ENCODE measurements at places on chromosomes 6 and 20.

DNA sequence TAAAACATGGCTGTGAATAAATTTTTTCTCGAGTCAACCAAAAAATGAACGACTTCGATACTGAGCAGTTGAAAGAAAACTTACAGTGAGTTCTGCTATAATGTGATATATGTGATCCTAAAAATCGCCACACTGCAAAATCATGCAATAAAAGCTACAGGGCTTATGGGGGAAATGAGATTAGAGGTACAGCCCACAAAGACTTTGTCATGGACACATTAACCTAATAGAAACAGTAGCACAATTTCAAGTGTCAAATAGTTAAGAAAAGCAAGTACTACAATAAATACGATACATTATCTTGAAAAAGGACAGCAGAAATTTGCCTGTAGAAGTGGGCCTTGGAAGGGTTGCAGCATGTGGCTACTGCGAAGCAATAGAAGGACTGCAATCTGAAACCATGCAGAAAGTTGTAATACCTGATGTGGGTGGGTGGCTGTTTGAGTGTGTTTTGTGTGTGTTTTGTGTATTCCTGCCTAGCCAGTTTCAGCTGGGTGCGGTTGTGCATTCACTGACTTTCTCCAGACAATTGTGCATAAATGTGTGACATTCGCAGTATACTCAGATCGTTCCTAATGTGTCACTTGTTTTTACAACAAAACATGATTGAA, 79.1 kb downstream of the RPP40 start:
- DNase-seq, result no peak

DNA sequence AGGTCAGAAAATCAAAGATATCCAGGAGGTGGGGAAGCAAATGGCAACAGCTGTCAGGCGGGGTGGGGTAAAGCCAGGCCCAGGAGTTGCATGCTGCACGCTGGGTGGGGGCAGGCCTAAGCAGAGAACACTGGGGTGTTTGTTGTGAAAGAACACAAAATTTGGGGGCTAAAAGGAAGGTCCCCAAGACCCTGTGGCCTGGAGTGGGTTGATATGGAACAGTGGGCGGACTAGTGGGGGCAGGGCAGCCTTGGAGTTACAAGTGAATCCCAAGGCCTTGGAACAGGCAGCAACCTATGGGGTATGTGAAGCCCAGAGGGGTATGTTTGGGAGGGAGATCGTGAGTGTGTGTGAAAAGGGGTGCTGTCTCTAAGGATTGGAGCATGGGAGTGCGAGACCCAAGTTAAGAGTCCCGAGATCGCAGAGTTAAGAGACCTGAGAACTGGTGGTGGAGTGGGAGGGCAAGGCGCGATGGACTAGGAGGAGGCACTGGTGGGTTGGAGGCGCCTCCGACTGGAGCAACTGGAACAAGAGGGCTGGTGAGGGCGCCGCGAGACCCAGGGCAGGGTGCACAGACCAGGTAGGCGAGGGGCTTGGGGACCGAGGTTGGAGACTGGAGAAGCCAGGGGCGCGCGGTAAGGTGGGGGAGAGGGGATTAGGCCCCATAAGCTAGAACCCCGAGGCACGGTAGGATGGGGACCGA, 658 bp downstream of the CUL7 start:
- DNase-seq, result no peak

DNA sequence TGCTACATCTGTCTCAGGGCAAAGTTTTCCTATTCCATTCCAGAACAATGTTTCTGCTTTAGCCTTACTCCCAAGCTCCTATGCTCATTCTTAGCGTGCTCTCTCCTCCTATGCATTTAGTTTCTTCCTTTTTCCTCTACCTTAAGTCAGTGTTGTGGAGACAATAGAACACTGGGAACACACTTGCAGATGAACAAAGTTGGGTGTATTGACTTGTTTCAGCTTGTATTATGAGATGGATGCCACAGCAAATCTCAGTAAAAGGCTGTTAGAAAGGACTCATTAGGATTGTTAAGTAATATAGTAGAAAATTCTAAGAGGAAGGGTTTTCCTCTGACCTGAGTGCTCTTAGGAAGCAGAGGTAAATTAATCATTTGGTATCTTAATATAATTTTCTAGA, 48.4 kb downstream of the BMP5 start:
- DNase-seq, result no peak

DNA sequence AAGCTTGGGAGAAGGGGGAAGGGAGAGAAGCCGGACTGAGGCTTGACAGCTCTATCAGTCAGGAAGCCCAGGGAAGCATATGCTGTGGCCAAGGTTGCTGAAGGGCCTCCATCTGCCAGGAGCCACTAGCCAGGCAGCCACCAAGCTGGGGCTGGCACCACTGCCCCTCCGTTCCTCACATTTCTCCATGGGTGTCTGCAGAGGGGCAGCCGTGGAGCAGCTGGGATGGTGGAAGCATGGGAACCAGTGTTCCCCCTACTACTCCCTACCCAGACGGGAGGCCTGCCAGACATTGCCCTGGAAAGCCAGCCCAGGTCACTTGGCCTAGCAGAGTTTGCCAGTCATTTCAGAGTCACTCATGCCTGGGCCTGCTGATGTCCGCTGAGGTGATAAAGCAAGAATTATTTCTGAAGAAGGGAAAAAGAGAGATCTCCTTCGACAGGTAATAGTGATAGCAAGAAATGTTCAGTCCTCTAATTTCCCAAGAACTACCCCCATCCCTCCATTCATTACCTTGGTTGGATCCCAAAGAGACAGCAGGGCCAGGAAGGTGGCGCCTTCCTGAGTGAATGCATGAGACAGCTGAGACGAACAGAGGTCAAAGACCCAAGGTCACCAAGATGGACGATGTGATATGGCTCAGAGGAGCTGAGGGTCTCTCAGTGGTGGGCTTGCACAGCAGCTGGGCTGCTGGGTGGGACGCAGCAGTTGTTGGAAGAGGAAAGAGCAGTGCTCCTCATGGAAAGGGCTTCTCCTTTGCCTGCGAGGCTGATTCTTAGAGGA, 21.9 kb downstream of the SNPH start:
- DNase-seq, result no peak

DNA sequence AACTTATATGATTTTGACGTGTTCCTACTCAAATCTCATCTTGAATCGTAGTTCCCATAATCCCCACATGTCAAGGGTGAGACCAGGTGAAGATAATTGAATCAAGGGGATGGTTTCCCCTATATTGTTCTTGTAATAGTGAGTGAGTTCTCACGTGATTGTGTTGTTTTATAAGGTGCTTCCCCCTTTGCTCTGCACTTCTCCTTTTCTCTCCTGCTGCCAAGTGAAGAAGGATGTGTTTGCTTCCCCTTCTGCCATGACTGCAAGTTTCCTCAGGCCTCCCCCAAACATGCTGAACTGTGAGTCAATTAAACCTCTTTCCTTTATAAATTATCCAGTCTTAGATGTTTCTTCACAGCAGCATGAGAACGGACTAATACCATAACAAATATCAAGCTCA, 83.2 kb downstream of the MANEA start:
- no peak for DNase-seq

DNA sequence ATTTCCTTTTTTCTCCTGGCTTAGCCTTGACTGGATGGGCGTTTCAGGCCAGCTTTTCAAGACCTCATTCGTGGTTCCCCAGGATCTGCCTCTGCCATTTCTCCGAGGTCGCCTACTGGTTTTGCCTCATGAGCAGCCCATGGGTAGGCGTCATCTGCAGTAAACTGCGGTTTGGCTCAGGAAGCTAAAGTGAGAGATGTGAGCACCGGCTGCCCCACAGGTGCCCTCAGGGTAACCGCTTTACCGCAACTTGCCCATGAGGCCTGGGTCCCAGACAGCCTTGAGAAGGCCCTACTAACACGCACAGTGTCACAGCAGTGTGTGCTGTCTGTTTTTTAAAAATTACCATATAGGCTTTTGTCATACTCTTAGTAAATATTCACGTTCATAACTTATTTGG, 53.4 kb upstream of the TBXT start:
- DNase-seq, result peak; percentile 40

GRCh38 chr6:79536585-79536953, 661 bp downstream of the LCA5 start:
- no peak for DNase-seq

GRCh38 chr20:21179757-21180156, 53.9 kb downstream of the KIZ start:
- DNase-seq, result no peak

DNA sequence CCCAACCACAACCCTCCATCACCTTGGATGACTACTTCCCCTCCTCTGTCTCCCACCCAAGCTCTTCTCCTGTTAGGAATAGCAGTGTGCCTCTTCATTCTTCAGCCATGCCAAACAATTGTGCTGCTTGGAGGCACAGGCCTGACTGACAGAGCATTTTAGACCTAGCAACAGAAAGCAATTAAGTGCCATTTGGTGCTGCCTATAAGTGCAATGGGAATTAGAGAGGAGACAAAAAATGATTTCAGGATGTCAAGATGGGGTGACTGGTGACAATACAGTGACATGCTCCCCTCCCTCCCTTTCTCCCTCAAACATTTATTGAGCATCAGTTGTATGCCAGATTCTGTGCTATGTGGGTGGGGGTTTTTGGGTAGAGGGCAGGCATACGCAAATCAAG, 322.6 kb upstream of the MOCS1 start:
- DNase-seq, result no peak

DNA sequence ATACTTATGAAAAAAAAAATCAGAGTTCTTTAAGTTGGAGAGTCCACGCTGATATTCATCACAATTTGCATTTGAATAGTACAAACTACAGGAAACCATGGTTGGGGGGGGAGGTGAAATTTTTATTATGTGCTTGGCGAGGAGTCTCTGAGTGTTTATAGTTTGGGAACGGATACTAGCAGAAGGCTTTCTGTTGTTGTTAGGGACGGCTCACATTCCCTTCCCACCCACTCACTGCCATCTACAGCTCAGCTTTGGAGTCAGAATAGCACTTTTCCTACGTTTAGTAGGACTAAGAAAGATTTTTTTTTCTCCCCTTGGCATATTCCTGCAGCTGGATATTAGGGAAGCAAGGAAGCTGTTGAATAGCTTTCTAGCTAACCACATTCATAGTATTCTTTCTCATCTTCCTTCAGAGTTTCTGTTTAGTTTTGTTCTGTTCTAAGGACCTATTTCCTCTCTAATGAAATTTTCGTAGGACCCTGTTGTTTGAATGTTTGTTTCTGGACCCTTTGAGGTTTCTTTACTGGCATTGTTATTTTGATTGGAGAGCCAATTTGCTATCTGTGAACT, 235.1 kb upstream of the ZNF217 start:
- DNase-seq, result no peak

- no peak for DNase-seq
Measured at GRCh38 chr6:10521104-10521808, at the start of gene GCNT2. Gene GCNT2 (plus strand): TSS chr6:10521351. CDS start chr6:10528912, 7,561 bp downstream.

GRCh38 chr6:158030380-158031300, 49.0 kb downstream of the SYNJ2 start:
- no peak for DNase-seq

DNA sequence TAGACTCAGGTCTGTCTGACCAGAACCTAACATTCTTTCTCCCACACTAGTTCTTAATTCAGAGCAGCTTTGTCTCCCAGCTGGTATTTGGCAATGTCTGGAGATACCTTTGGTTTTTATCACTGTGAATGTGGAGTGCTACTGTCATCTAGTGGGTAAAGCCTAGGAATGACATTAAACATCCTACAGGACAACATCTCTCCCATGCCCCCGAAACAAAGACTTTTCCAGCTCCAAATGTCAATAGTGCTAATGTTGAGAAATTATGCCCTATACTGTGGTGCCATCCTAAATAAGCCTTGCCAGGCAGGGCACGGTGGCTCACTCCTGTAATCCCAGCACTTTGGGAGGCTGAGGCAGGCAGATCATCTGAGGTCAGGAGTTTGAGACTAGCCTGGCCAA, 4.2 kb upstream of the TTPAL start:
- no peak for DNase-seq

DNA sequence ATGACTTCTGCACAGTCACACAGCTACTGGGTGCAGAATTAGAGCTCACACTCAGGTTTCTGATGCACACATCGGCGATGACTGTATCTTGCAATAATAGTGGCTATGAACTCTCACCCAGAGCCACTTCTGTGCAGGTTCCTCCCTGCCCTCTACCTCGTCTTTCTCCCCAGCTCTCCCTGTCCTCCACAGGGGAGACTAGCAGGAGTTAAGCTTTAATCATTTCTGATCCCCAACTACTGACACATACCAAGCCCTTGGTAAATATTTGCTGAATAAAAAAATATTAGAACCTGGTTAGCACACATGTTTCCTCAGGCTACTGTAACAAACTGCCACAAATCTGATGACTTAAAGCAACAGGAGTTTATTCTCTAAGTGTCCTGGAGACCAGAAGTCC, 222.7 kb upstream of the FOXA2 start:
- DNase-seq, result no peak

DNA sequence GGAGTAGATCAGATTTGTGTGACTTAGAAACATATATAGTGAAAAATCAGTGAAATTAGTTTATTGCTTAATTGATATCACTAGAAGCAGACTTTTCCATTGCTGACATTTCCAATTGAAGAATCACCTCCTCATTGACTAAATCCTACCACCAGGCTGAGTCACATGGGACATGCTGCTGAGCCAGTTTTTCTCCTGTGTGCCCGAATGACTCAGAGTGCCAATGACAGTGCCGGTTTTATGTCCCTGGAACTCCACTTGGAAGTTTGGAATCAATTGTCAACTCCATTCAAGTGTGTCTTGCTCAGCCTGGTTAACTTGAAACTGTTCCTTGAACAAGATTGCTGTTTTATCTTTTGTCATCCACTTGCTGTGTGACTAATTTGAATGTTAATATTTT, 316.1 kb upstream of the PRDM1 start:
- no peak for DNase-seq

GRCh38 chr20:37977786-37978185, 55.5 kb downstream of the TTI1 start:
- DNase-seq, result no peak

Data from activated CD4-positive, alpha-beta memory T cell treated with anti-CD3 and anti-CD28 coated beads, Interleukin-2, amount 10 ng/mL, durations not matched to agents 7 days and 5 days (primary cell).